Activated CD4-positive, alpha-beta T cell treated with anti-CD3 and anti-CD28 coated beads, Interleukin-2, amount 50 U/mL, for 24 hours (primary cell): ENCODE measurements at places on chromosomes 16 and 17.

DNA sequence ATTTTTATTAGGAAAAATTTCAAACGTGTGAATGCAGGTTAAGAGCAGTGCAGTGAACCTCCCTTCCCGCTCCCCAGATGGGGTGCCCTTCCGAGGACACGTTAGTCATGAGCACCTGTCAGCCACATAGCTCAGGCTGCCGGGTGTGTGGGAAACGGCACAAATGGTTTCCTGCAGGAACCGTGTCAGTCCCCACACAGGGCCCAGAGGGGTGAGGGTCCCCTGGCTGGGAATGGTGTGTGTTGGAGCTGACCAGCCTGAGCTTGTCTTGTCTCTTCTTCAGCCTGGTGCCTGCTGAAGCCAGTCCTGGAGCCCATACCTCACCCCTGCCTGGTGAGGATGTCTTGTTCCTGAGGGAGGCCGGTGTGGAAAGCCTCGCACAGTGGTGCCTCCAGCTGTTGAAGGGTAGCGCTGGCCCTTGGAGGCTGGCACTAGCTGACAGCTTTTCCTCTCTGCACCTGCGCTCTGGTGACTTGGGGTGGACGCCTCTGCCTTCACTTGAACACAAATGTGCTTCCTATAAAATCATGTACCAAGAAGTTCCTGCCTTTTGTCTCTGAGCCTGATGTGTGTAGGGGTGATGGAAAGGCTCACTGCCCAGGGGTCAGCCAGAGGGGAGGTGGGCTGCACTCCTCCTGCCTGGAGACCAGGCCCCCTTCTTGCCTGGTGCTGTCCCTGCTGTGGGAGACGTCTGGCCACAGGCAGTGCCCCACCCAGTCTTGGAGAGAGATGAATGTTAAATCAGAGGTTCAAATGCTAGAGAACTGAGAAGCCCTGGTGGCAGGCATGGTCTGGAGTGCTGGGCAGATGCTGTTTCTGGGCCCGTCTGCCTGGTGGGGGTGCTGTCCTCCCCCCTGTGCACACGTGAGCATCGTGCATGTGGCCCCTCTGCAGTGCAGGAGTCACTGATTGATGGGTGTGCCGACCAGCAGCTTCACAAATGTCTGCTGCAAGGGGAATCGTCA, 102.6 kb upstream of the ZNF750 start:
- DNase-seq = no peak

DNA sequence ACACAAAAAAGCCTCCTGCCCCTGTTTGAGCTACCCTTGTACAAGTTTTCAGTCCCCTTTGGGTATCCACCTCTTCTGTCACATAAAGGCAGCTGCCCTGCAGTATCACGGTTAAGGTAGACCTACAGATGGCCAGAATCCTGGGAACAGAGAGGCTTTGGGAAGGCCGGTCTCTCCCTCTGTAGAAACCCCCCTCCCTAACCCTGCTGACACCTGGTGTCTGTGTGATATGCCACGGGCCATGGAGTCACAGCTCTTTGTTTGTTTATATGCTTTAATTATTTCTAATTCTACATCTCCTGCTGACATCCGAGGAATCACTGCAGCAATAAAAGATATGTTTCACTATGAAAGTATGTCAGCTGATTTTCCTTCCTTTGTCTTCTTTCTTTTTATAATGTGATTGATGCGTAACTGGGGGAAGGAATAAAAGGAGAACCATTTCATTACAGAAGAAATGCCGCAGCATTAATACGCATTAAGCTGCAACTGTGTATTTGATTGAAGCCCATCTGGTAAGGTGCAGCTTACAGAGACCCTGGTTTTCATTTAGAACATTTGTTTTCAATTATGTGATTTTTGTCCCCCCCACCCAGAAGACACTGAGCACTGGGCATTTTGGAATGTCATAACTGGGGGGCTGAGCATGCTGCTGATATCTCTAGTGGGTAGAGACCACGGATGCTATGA, 142.1 kb downstream of the SLC39A11 start:
- no peak for DNase-seq

DNA sequence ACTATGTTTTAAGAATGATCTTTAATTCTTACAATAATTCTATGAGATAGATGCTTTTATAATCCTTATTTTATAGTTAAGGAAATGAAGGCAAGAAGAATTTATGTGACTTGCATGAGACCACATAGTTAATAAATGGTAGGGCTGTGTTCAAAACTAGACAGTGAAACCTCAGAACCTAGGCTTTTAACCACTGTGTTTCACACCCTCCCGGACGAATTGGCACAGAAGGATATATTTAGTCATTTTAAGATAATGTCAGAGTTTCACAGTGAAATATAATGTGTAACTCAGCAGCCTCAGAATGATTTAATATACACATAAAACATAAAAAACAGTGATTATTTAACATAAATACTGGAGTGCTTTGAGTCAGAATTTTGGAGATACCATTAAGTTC, 57.0 kb downstream of the NSRP1 start:
- no peak for DNase-seq

DNA sequence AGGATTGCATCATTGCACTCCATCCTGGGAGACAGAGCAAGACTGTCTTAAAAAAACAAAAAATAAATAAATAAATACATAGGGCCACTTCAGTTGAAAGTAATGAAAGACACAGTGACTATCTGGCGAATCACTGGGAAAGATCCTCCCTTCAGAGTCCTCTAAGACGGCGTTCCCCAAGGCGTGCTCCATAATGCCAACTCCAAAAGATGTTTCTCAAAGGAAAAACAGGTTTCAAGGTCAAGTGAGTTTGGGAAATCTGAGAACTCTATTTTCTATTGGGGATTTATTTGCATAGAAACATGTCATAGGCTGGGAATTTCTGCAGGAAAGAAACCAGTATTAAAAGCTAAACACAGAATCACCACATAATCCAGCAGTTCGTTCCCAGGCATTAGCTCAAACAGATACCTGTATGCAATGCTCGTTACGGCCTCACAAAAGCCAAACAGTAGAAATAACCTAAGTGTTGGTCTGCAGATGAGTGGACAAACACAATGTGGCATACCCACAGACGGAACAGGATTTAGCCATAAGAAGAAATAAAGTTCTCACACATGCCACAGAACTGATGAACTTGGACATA, 7.9 kb downstream of the KLHDC4 start:
- no peak for DNase-seq

GRCh38 chr17:863880-864279, 81.7 kb downstream of the MRM3 start:
- no peak for DNase-seq

- DNase-seq = no peak
Measured at GRCh38 chr16:71225145-71225544, 5.4 kb downstream of the HYDIN start.

- DNase-seq = no peak
Measured at GRCh38 chr16:4692460-4693295, 684 bp upstream of the NUDT16L1 start.

GRCh38 chr17:70797166-70797565, 627.8 kb downstream of the KCNJ2 start:
- no peak for DNase-seq
